Suppressor macrophage treated with lipopolysaccharide for 4 hours (primary cell): ENCODE measurements at places on chromosomes 1 and 21.

DNA sequence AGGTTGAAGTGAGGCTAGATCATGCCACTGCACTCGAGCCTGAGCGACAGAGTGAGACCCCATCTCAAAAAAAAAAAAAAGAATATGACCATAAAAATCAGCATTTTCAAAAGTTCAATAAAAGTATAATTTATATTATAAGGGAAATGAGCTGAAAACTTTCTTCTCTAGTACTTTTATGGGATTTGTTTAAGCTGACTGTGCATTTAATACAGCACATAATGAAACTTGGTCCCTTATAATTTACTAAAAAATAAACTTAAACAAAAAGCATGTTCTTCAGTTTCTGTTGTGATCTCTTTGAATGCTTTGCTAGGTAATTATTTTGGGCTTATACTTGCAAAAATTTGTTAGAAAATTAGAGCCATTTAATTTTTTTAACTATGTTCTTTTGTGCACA is 77.8 kb downstream of the NCAM2 start:
- DNase-seq = no peak

- no peak for DNase-seq
These were observed 56.0 kb upstream of the ABCG1 start for GRCh38 chr21:42162831-42163510.

DNA sequence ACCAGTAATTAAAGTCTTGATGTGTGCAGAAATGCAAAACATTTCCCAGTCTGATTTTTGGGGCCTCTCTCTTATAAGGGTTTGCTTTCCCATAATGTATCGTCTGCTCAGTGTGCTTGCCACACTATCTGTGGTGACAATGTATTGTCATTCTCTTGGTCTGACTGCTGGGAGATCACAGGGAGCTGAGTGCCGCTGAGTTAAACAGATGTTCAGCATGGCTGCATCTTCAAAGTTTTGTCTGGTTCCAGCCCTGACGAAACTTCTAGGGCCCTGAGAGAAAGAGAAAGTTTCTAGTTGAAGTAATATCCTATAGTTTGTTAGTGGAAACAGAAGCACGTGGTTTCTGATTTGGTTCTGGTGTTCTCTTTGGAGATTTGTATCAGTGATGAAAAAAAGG is 42.6 kb downstream of the DNM3 start:
- no peak for DNase-seq

- DNase-seq = no peak
These were observed 23.9 kb downstream of the PIK3CD start for GRCh38 chr1:9675393-9675792.

- no peak for DNase-seq
These were observed 7.3 kb downstream of the POU2F1 start for GRCh38 chr1:167227934-167228378.

DNA sequence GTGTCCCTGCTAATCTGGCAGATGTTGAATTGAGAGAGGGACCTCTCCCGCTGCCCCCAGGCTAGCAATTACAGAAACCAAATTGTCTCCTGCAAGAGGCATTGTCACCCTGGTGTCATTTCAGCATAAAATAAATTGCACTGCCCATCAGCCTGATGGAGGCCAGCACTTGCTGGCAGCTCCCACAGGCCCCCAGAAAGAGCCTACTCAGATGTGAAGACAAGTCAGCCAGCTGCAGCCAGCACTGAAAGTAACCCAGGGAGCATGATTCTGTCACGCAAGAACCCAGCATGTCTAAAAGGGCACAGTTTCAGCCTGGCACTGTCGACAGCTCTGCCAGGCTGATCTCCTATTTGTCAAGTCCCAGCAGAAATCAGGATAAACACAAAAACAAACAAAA is 110.3 kb upstream of the CTTNBP2NL start:
- no peak for DNase-seq
